ENCODE measurements at places on chromosomes 6 and 20.

DNA sequence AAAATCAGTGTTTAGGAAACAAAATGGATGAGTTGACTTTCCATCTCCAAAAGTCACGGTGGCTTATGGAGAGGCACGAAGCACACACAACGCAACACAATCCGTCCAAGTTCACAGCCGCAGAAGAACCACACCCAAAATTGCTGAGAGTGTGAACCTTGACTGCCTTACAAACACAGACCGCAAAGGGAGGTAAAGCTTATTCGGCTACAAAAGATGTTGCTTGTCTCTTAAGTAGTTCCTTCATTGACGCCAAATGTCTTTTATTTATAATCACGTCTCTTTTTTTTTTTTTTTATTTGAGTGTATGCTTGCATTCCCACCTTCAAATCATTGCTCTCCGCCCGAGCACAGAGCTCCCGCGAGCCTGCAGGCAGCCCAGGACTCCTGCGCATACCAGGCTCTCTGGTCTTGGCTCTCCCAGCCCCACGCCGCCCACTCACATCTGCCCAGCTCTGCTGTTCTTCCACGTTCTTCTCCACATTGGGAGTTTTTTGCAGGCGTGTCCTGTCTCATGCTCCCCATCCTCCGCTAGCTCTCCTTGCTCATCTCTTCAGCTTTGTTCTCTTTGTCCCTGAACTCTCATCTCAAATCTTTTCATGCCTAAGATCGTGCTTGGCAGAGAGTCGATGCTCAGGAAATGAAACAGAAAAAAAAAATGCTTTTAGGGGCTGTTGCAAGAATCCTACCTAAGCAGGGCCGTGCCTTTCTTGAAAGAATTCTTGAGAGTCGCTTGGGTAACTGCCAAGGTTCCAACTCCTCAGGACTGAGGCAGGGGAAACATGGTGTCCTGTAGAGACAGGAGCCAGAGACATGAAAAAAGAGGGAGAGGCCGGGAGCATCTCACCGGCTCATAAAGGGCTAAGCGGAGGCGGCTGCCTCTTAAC is 25.8 kb downstream of the LY86 start:
- no peak for DNase-seq

DNA sequence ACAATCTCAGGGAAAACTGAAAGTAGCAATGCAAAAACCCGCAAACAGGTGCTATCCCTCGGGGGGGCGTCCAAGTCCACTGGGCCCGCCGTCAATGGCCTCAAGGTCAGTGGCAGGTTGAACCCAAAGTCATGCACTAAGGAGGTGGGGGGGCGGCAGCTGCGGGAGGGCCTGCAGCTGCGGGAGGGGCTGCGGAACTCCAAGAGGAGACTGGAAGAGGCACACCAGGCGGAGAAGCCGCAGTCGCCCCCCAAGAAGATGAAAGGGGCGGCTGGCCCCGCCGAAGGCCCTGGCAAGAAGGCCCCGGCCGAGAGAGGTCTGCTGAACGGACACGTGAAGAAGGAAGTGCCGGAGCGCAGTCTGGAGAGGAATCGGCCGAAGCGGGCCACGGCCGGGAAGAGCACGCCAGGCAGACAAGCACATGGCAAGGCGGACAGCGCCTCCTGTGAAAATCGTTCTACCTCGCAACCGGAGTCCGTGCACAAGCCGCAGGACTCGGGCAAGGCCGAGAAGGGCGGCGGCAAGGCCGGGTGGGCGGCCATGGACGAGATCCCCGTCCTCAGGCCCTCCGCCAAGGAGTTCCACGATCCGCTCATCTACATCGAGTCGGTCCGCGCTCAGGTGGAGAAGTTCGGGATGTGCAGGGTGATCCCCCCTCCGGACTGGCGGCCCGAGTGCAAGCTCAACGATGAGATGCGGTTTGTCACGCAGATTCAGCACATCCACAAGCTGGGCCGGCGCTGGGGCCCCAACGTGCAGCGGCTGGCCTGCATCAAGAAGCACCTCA is 166.3 kb downstream of the DTNBP1 start:
- no peak for DNase-seq

- no peak for DNase-seq
These were observed 771.7 kb upstream of the EYS start for GRCh38 chr6:66478705-66479104.

DNA sequence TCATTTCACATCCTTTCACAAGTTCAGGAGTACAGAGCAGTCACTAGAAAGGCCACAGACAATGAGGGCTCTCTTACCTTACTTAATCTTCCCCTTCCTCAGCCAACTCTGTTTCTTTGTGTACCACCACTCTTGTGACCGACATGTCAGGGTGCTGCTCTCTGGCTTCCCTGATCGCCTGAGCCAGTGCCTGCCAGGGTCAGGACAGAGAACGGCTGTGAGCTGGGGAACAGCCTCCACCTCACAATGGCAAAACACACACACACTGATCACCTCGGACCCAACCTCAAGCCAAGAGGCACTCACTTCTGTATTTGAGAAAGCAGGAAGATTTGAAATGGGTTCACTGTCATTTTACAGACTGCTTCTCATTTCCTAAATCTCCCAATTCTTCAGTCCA is 30.8 kb downstream of the SMLR1 start:
- no peak for DNase-seq

DNA sequence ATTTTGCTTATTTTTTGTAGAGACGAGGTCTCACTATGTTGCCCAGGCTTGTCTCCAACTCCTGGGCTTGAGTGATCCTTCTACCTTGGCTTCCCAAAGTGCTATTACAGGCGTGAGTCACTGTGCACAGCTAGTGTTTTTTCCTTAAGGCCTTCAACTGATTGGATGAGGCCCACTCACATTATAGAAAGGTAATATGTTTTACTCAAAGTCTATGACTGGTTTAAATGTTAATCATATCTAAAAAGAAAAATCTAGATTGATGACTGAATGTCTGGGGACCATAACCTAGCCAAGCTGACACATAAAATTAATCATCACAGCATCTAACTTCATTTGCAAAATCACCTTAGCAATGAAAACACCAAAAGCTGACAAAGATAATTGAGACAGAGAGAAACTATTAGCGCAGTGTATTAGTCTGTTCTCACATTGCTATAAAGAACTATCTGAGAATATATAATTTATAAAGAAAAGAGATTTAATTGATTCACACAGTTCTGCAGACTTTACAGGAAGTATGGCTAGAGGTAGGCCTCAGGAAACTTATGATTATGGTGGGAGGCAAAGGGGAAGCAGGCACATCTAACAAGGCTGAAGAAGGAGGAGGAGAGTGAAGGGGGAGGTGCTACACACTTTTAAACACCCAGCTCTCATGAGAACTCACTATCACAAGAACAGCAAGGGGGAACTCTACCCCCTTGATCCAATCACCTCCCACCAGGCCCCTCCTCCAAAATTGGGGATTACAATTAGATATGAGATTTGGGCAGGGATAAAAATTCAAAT is 66.8 kb upstream of the ARHGAP18 start:
- DNase-seq, result no peak

GRCh38 chr6:98467902-98468301 is 366.5 kb upstream of the POU3F2 start:
- DNase-seq, result no peak

DNA sequence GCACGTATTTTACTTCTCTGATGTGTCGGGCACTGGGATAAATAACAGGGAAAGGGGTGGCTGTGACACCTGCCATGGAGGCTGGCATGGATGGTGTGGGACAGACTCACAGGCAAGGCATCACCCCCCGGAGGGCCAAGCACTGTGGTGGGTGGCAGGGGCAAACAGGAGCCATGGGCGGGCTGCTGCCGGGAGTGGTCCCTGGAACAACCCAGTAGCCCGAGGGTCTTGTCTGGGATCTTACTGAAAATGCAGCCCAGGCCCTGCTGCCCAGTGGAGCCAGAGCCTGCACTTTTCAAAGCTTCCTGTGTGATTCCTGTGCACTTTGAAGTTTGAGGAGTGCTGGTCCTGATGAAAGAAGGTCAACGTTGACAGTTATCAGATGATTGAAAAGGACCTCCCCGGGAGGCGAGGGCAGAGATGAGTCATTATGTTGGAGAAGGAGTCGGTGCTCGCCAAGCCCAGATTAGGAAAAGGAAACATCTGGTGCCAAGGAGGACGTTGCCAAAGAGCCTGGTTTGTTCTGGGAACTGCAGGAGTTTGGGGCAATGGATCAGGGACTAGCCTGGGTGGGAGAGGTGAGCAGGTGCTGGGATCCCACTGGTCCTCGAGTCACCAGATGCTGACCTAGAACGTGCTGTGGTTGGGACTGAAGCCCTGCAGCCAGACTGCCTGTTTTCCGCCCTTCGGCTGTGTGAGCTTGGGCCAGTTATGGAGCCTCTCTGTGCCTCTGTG is 130.0 kb upstream of the GGTLC1 start:
- no peak for DNase-seq

- no peak for DNase-seq
These were observed 48.7 kb downstream of the RARS2 start for GRCh38 chr6:87541041-87541440.

GRCh38 chr20:8670207-8670892 is 398.5 kb upstream of the PLCB4 start:
- no peak for DNase-seq

GRCh38 chr6:25464225-25464624 is 185.1 kb downstream of the CARMIL1 start:
- no peak for DNase-seq

DNA sequence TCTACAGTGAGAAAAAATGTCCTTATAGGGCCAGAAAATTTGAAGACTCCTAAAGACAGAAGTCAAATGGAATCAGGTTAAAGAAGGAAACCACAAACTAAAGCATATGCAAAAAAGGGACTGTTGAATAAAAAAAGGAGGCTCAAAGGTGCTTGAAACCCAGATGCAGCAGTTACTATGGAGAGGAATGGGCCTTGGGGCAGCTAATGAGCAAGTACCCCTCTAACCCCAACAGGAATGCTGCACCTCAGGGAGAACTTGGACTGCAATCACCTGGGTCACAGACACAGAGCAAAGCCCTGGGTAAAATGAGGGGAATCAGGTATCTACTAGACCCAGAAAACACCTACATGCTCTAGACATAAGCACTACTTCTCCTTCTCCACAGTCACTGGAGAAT is 313.9 kb downstream of the UBE3D start:
- no peak for DNase-seq

- DNase-seq, result no peak
These were observed 12.9 kb upstream of the EZR start for GRCh38 chr6:158832026-158832425.

DNA sequence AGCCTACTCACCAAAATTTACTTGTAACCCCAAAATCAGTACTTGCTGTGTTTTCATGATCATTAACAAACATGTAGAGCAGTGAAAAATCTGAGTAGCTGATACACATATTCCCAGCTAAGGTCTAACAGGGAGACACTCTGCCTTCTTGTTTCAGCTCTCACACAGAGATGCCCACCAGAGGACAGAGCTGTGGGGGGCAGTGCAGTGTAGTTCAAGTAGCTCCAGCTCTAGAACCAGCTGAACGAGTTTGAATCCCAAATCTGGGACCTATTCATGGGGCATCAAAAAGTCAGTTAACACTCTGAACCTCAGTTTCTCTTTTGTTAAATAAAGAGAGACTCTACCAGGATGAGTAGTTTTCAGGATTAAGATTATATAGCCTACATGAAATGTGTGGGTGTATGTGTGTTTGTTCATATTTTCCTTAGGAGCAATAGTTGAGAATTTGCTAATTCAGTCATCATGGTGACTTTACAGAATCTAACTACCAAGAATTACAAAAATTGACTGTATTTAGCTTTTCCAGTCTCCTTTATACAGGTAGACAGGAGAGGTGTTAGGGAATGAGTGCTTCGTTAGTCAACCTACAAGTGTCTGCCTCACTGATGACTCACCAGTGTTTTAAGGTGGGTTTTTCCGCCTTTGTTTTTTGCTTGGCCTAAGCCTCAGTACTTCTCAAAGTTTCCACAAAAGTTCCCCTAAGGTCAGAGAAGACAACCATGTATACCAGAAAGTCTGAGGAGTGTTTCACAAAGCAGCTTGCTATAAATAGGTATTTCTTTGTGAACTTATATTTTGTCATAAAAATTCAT is 164.0 kb upstream of the RUNX2 start:
- DNase-seq, result no peak

DNA sequence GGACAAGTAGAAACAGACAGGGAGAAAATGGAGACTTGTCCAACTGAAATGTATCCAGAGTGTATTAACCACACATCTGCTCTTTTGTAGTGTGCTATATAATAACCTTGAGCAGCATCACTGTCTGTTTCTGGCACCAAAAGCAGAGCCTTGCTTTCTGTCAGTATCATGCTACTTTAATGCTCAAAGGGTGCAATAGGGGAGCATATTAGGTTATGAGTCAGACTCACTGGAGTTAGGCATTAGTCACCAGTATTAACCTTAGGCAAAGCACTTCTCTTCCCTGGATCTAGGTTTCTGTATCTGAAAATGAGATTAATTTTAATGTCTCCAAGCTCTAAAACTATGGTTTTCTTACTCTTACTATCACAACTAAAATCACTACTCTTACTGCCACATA is 280.1 kb downstream of the TFAP2B start:
- DNase-seq, result no peak

- no peak for DNase-seq
These were observed 1.8 kb downstream of the SLA2 start for GRCh38 chr20:36644032-36644705.

DNA sequence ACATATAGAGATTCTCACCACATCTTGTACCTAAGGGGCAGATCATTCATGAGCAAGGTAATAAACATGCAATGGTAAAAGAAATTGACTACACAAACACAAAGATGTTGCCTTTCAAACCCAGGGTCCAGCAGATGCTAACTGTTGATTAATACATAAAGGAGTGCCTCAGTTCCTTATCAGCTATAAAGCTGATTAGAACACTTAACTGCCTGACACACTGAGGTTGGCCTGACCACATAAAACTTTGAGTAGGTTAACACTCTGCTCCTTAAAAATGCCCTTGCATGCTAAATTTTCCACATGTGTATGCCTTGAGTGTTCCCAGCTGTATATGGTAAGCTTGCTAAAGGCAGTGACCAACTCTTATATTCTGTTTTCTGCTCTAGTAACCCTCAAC is 14.9 kb downstream of the CRISP2 start:
- no peak for DNase-seq

- peak; percentile 60 for DNase-seq
These were observed 9.1 kb downstream of the PRND start for GRCh38 chr20:4730780-4731179.

- no peak for DNase-seq
These were observed 13.0 kb upstream of the TGM2 start for GRCh38 chr20:38178065-38178491.

DNA sequence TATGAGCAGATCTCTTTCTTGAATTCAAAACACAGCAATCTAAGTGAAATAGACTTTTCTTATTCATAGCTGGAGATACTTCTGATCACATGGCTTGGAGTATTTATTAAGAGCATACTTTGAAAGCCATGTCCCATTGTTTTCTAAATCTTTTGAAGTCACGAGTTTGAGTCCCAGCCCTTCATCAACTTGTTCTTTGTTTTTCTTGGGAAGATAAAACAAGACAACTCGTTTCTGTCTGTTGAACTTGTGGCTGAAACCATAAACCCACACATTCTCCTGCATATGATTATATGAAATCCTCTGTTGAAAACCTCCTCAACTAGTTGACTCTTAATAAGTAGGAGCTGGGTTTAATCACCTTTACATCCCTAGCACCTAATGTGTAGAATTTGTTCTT is 3.3 kb downstream of the RNF144B start:
- DNase-seq, result no peak

Measured in brain (organoid and tissue), 16 donors.